ENCODE measurements at places on chromosomes 6 and 20.
A peak's percentile ranks its signal among the peaks of the same experiment; 100 is the strongest.

DNA sequence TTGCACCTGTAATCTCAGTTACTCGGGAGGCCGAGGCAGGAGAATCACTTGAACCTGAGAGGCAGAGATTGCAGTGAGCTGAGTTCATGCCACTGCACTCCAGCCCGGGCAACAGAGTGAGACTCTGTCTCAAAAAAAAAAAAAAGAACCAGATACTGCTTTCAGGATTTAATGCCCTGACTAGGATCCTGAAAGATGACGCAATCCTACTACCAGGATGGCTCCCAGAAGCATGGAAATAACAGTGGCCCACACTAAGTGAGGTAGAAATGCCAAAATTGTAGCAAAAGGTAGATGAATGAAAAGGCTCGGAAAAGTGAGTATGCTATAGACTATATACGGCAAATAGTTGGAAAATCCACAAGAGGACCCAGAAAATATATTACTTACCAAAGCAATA lies 23.8 kb upstream of the KHDC1 start:
- DNase-seq, result no peak

DNA sequence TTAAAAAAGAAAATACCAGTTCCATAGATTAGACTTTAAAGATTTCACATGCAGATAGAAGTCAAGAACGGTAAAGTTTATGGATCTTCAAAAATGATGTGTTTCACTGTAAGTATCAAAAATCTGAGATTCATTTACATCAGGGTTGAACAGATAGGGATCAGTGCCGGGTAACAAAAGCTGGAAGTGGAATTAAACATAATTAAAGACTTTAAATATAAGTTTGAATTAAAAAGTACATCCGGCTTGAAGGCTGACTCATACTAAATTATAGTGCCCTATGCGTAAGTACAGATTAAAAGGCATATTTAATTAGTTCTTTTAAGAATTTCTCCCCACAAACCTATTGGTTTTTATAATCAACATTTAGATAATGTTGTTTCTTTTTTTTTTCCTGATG lies 312.7 kb downstream of the PRL start:
- no peak for DNase-seq

GRCh38 chr6:128500749-128501600 lies 19.4 kb downstream of the PTPRK start:
- DNase-seq, result no peak

DNA sequence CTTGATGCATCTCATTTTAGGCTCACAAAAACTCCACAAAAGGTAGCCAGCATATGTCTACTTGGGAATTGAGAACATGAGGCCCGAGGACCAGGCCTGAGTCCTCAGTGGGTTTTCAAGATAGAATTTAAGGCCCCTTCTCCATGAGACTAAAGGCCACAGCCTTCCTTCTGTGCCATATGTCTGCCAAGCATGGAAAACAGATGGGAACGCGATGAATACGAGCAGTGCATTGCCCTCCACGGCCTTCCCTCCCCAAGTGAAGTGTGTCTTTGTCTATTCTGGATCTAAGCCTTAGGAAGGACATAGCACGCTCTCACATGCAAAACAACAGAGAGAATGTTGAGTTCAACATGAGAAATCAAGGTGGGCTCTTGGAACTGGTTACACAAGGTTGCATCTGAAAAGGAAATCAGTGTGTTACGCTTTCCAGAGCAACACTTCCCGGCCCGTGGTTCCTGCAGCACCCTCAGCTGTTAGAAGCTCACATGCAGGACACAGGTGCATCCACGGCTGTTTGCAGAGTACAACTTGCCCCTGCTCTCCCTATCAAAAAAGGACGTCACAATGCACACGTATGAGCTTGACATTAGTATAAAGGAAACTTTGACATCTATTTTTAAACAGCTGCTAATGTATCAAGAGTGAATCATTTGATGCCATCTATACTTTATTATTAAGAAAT lies 229.9 kb downstream of the NRN1 start:
- no peak for DNase-seq

DNA sequence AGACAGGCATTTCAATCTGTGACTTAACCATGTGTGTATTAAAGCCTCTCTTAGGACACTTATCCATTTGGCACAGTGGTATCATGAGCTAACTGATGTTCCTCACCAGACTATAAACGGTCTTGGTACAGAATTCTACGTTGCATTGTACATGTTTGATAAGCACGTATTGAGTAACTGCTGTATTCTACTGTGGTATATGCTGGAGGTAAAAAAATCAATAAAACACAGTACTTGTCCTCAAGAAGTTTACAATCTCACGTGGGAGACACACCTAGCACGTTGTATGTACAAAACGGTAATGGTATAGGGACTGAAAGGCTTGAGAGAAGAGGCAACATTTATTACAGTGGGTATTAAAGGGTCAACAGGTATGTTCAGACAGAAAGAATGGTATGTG lies 33.2 kb upstream of the FAM83C start:
- no peak for DNase-seq

DNA sequence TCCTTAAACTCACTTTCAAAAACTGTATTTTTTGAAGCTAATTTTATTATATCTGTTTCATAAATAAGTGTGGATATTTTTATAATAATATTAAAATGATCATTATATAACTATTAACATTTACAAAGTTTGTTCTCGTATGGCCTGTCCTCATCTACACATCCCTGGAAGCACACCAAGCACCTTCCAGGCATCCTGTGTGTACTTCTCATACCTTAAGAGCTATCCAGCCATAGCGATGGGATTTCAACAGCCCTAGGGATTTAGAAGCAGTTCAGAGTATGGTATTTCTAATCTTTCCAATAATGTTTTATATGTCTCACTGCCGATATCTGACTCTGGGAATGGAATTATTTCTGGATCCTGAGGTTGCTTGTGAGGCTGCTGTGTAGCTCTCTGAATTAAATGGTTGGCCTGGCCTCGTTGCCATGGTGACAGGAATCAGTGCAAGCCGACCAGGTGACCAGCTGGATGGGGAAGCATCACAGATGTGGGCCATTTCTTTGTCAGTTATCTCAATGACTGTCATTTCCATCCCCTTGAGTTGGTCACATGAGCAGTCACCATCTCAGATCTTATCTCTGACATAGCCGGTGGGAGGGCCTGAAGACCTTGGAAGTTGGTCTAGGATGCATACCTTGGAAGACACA lies 265.2 kb upstream of the RIN2 start:
- no peak for DNase-seq

DNA sequence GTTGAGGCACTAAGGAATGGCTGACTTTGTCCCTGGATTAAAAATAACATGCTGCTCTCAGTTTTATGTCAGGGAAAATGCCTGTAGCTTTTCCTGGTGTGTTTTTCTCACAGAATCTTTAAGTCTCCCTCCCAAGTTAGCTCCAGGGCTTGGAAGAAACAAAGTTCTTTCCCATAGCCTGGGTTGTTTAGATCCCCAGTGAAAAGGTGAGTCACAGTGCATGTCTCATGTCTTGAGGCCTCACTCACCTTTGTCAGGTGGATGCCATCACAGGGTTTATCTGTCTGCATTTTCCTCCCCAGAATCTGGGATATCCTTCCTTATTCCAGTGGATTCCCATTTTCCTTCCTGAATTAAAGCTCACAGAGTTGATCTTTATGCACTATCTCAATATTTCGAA lies 722.4 kb downstream of the GRIK2 start:
- DNase-seq, result no peak

- DNase-seq, result no peak
Measured at GRCh38 chr20:15618110-15618509, 955.1 kb downstream of the KIF16B start.

DNA sequence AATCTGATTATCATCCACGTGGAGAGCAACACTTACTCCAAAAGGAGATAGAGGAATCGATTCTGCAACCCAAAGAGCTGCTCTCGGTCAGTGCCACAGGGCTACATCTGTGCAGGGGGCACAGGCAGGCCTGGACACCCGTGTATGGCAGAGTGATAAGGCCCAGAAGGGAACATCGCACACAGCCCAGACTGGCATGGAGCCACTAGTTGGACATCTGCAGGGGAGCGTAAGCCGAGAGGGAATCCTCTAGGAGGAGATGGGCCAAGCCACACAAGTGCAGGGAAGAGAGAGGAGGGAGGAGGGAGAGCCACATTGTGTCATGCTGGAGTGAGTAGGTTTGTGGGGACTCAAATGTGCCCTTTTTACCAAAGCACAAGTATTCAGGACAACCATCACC lies 50.4 kb upstream of the ENTPD6 start:
- no peak for DNase-seq

GRCh38 chr20:40110311-40110831 lies 578.7 kb downstream of the MAFB start:
- DNase-seq, result no peak

DNA sequence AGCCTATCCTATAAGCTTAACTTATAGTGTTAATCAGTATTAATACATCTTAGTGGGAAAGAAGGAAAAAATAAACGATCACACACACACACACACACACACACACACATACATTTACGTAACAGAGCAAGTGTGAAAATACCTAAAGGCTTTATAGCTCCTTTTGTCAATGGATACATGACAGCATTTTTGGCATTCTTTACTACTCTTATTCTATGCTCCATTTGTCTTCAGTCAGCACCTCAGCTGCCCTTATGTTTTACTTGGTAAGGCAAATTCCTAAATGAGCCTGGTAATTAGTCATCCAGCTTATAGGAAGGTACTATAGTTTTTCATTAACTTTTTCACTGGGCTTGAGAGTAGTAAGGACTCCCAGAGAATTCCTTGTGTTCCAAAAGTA lies 25.1 kb upstream of the SLC17A3 start:
- no peak for DNase-seq

- no peak for DNase-seq
Measured at GRCh38 chr6:116016846-116017545, 43.7 kb downstream of the FRK start.

- no peak for DNase-seq
Measured at GRCh38 chr6:113052506-113052905, 705.4 kb downstream of the RFPL4B start.

- peak; percentile 89 for DNase-seq
Measured at GRCh38 chr6:44172731-44173500, 14.3 kb downstream of the CAPN11 start.

DNA sequence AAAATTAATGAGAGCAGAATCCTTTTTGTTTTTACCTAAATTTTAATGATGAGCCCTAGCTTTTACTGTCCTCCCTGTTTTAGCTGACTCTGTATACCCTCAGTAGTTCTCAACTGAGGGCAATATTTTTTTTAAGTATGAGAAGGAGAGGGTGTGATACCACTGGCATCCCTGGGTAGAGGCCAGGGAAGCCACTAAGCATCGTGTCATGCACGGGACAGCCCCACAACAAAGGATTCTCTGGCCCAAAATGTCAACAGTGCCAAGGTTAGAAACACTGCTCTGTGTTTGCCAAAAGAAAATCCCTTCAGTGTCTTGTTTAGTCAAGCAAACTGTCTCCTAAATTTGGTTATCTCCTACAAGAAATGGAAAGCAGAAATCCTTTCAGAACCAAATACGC lies 210.4 kb downstream of the KCNQ5 start:
- no peak for DNase-seq

DNA sequence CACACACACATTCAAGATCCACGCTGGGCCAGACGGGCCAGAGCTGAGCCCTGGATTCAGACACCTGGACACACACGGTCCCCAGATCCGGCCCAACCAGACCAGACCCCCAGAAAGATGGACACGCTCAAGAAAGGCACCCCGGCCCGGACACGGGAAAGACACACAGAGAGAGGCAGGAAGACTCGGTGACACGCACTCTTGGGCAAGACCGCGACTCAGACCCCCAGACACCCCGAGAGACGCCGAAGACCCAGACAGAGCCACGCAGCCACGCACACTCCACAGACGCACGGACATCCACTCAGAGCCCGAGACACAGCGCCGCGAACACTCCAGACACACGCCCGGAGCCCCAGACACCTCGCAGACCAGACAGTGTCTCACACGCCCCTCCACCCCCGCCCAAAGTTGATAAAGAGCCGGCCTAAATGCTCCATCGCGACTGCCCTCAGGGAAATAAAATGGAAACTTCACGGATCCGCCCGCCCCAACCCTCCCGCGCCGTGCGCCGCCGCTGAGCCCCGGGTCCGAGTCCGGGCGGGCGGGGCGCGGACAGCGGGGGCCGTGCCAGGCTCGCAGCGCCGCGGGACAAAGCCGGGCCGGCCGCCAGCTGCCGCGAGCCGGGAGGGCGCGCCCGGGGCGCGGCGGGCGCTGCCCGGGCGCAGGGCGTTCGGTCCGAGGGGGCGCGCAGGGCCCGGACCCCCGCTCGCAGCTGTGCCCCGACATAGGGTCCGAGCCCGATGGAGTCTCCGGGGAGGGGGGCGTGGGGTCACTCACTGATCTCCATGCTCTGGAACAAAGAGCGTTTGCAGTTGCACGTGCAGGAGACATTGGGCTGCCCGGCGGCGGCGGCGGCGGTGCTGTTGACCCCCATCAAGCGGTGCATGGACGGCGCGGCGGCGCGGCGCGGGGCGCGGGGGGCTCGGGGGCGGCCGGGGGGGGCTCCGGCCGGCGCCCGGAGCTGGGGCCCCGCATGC lies 831 bp downstream of the PMEPA1 start:
- peak; percentile 50 for DNase-seq
